ENCODE measurements at places on chromosomes 3 and 15.

DNA sequence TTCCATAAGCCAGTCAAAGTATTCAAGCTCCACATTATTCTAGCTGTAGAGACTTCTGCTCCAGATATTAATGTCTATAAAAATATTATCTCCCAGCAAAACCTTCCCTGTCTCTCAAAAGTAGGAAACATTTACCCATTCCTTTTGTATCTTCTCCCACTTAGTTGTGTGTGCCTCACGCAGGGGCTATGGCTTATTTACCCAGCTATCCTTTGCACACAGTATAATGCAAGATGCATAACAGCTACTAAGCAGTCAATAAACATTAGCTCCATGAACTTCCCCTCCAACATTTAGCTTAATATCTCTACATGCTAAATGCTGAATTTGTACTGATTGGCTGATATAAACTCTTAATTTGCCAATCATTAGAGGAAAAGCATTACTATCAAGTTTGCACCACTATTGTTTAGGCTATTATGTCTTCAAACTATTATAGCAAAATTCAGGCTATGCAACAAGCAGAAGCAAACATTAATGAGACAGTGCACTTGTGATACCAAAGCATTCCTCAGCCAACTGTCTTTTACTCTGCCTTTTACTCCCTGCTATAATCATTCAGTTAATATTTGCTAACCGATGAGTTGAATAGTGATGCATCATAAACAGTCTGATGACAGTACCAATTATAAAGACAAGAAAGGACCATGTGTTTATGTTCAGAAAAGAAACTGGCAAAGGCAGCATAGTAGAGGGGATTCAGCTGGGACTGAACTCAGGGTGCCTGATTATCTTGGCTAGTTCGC, 81.2 kb downstream of the PLCH1 start:
- peak; percentile 35 for DNase-seq

DNA sequence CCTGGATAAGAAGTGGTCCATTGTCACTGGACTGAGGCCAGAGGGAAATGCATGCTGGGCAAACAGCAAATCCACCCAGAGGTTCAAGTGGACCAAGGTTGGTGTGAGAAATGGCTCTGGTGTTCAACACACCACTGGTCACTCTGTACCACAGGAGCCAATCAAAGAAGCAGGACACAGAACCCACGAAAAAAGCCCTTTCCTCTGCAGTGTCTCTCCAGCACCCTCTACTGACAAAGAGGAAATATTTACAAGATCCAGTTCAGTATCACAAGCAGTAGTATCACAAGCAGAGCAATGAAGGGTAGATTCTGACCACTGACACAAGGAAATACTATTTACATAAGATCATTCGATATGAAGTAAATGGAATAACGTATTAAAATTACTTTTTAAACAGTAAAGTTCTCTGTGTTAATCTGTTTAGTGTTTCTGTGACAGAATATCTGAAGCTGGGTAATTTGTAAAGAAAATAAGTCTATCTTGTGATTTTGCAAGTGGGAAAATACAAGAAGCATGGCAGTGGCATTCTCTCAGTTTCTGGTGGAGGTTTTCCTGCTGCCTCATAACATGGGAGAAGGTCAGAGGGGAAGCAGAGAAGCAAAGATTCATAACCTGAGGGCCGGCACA, 390.7 kb downstream of the EFHB start:
- DNase-seq: peak; percentile 26

DNA sequence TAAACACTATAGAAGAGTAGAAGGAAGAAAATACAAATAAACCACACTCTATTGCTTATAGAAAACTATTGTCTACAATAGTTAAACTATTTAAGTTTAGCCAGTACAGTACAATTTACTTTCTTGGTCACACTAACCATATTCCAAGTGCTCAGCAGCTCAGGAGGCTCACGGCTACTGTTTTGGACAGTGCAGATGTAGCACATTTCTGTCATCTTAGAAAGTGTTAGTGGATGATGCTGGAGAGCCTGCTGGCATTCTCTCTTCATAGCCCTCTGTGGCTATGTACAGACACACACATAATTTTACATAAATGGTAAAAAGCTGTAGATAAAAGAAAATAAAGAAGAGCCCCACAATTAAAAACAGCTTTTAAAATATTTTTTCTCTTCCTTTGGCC, 23.8 kb downstream of the NUDT16 start:
- DNase-seq: no peak

DNA sequence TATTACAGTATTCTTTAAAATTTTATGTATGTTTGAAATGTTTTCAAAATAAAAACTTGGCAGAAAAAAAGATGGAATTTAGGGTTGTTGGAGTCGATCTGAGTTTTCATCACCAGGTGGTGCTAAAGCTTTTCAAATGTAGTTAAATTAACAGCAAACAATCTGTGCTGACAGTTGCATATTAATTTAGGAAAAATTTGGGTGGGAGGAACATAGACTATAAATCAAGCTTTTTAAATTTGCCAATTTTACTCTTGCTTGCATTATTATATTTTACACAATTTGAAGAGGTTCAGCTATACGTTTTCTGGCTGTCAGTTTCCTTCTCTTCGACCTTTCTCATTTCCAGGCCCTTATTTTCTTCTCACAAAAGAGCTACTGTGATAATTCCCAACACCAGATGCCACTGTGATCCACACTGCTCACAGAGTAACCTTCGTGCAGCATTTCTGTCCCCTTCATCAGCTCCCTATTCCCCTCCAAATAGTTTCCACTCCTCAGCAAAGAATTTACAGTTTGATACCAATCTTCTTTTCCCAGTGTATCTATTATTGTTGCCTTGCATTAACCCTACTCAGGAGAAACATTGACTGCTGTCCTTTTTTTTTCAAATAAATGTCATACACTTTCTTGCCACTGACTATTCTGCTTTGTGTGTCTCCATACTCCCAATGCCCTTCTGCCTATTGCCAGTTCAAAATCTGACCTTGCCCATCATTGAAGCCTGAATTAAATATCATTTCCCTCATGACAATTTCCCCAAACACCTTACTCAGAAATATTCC, 53.4 kb upstream of the EIF5A2 start:
- peak; percentile 59 for DNase-seq

- DNase-seq: no peak
Measured at GRCh38 chr3:181493423-181493822, 218.3 kb upstream of the SOX2 start.

GRCh38 chr15:62752657-62753517, 289.7 kb upstream of the TPM1 start:
- no peak for DNase-seq

- DNase-seq: no peak
Measured at GRCh38 chr15:62128916-62129315, 36.2 kb downstream of the C2CD4B start.

GRCh38 chr15:38190501-38190900, 62.1 kb upstream of the SPRED1 start:
- no peak for DNase-seq

GRCh38 chr3:116306720-116307119, 138.6 kb downstream of the LSAMP start:
- no peak for DNase-seq

- DNase-seq: no peak
Measured at GRCh38 chr3:134753999-134754742, 40.9 kb upstream of the EPHB1 start.

DNA sequence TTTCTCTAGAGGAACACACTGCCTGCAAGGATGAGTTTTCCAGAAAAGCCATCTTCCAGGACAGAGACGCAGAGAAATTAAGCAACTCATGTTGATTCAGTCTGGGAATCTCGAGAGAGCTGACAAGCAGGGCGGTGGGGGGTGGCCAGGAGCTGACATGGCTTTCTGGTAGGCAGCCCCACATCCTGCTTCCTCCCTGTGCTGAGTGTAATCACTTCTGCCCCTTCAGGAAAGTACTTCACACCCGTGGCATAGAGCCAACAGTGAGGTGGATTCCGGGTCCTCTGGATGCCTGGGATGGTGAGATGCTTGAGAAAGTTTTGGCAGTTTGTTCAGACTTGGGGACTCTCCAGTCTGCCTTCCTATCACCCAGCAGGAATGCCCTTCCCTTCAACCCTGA, 221.1 kb downstream of the SLCO3A1 start:
- no peak for DNase-seq

- no peak for DNase-seq
Measured at GRCh38 chr3:193016437-193016901, 98.8 kb upstream of the MB21D2 start.

DNA sequence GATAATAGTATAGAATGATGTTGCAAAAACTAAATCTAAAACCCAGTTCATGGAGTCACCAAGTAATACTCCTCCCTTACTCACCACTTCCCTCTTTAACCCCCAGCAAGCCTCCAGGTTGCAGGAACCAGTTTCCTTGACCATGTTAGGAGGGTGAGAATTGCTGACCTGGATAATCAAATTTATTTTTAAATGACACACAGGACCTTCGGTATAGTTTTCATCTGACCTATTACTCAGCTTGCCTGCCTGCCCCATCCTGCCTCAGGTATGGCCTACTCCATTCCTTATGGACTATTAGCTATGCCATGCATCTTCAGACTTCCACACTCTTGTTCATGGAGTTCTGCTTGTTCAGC, 883 bp downstream of the RTP4 start:
- DNase-seq: peak; percentile 48

DNA sequence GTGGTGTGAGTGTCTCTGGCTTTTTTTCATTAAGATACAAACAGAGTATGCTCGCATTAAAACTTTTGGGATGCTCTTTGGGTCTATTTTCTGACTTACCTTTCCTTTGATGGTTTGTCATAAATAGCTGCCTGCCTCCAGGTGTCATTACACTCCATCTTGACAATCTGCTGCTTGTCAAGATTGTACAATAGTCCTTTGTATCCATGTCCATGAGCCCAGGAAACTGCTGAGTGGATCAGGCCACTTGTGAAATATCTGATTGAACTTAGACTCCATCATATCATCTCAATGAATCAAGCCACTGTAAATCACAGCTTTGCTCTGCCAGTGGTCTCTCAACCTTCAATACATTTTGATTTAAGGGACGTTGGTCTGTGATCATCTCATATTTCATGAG, 135.2 kb downstream of the ECT2 start:
- no peak for DNase-seq

DNA sequence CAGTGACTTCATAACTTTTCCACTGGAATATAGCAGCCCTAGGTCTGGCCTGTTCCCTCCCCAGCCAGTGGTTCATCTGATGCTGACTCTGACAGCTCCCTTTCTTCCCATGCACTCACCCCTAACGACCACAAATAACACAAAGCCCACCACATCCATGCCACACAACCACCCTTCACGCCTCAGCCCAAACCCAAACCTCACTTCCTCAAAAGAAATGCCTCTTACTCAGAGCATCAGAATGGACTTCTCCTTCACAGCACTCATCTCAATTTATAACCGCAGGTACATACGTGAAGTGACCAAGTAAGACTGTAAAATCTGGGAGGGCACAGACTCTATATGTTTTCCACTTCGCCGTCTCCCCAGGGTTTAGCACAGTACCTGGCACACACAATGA, 1.1 kb downstream of the RBSN start:
- DNase-seq: peak; percentile 16

DNA sequence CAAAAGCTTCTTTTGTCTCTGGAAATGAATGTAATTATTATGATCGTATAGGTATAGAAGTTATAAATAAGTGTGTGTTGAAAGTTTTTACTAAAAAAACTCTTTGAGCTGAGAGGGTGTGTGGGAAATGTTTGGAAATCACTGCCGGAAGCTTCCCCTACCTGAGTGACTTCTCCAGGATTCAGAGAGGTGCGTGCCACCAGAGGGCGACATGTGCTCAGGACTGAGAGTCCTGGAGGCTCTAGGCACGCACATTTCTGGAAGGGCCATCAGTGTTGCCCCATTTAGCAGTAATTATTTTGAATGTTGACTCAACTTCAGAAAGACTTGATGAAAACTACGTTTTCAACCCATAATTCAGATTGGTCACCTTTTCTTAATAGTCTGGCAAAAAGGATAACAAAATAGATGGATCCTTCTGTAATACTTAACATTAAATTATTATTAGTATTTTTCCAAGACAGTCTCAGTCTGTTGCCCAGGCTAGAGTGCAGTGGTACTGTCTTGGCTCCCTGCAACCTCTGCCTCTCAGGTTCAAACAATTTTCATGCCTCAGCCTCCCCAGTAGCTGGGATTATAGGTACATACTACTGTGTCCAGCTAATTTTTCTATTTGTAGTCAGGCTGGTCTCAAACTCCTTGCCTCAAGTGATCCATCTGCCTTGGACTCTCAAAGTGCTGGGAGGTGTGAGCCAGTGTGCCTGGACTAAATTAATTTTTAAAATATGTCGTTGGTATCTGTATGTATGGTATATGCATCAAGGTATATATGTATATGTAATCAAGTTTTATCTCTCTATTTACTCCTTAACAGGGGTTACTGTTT, 34.5 kb downstream of the GPR171 start:
- DNase-seq: peak; percentile 78

- DNase-seq: no peak
Measured at GRCh38 chr3:148042663-148043445, 633.7 kb downstream of the ZIC1 start.

- DNase-seq: no peak
Measured at GRCh38 chr3:145286937-145287336, 874.0 kb downstream of the PLOD2 start.

DNA sequence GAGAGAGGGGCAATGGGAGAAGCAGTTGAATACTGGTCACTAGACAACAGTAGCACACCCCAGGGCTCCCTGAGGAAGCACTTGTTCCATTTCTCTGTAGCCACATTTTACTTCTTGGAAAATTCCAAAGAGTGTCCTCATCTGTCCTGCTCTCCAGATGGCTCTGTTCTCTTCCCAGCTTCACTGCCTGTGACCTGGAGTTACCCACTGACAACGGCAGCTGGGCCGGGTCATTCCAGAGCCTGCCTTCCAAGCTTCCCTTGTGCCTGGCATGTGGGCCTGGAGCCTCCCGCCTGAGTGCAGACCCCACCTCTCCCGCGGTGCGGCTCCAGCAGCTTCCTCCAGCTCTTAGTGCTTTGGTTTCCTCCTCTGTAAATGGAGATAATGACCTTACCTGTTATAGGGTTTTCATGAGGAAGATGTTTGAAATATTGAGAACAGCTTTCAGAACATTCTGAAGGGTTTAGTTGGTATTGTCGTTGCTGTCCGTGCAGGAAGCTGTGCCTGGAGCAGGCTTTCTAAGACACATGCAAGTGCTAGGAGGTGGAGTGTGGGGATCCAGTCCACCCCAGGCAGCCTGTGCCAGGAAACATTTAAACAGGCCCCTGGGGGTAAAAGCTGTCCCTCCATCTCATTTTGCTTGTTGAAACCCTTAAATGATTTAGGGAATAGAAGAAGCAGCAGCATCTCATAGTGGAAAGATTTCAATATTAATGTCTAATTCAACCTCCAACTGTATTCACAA, 24.8 kb downstream of the EFCC1 start:
- DNase-seq: no peak

GRCh38 chr15:43886558-43886957, 59.8 kb downstream of the WDR76 start:
- no peak for DNase-seq

- DNase-seq: no peak
Measured at GRCh38 chr3:72163809-72164634, 379.1 kb upstream of the PROK2 start.
